ENCODE measurements at places on chromosomes 5 and 9.

GRCh38 chr5:163439092-163439425, 1.7 kb downstream of the CCNG1 start:
- DNase-seq = peak; percentile 58

GRCh38 chr9:89440951-89441654, 56.8 kb downstream of the SEMA4D start:
- DNase-seq = no peak

DNA sequence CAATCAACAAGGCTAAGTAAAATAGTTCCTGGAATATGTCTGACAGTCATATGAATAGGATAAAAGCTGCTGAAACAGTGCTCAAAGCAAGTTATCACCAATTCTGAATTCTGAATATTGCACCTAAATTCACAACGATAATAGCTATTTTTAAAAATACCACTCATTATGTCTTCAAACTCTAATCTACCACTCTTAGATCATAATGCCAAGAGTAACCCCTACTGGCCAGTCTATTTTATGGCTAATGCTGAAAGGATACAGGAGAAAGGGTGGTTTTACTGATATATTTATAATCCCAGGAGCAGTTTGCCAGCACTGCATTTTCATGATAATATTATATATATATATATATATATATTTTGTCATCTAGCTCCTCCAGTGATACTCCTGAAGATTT, 232.8 kb downstream of the PDE4D start:
- peak; percentile 31 for DNase-seq

GRCh38 chr5:41575110-41575779, 64.8 kb upstream of the PLCXD3 start:
- DNase-seq = no peak

GRCh38 chr5:53963958-53964357, 346.4 kb downstream of the ARL15 start:
- no peak for DNase-seq

DNA sequence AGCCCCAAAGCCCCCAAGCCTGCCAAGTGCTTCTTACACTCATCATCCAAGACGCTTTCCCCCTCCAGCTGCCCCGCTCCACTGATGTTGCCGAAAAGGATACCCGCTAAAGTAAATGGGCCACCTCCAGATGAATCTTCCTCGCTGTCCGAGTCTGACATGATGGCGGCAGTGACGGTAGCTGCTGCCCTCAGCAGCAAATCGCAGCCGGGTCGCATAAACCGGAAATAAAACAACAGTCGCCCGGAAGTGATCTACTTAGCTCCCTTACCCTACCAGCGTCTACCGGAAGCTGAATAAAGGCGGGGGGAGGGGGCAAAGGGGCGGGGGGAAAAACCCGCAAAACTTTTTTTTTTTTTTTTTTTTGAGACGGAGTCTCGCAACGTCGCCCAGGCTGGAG, at the start of gene TAF1L:
Gene TAF1L (minus strand): TSS at position 308 of the 400 bp plus-strand sequence. CDS start 90 bp downstream, at position 218.
- DNase-seq = no peak

- no peak for DNase-seq
These were observed 43.9 kb downstream of the CYFIP2 start for GRCh38 chr5:157309796-157310195.

DNA sequence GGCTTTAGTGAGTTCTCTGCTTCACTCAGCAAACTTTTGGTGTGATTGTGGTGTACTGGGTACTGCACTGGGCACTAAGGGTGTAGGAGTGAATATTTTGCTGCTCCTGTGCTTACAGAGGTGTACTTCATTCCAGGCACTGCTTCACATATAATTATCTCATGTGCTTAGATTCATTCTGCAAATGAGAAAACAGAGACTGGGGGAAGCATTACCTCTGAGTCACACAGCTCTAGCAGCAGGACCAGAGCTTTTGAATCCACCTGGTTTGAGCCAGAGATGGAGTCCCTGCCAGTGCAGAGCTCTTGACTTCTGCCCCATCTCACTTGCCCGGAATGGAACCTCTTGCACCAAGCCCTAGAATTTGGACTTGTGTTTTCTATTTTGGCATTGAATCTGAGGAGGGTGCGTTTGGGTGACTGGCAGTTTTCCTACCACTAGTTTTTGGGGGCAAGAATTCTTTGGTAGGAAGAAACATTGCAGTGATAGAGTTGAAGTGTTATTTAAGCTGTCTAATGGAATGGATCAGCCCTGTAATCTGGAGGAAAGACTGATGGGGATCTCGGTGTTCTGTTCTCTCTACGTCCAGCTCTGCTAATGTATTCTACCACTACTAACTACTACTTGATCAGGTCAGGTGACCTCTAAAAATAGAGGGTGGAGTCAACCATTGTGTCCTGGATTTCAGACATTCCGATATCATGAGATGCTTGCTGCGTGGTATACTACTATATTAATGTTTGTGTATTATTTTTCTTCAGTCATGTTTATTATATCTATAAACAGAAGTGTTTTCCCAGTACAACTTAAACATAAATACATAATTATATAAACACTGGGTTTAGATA, 2.5 kb downstream of the ARHGAP26 start:
- no peak for DNase-seq

All from fibroblast of skin of right quadriceps (primary cell).